ENCODE measurements at places on chromosomes 12 and 14. TPM values are rescaled to one million over a fixed set of nuclear protein-coding genes. Genes with fewer than 3 reads are reported as not detected.

DNA sequence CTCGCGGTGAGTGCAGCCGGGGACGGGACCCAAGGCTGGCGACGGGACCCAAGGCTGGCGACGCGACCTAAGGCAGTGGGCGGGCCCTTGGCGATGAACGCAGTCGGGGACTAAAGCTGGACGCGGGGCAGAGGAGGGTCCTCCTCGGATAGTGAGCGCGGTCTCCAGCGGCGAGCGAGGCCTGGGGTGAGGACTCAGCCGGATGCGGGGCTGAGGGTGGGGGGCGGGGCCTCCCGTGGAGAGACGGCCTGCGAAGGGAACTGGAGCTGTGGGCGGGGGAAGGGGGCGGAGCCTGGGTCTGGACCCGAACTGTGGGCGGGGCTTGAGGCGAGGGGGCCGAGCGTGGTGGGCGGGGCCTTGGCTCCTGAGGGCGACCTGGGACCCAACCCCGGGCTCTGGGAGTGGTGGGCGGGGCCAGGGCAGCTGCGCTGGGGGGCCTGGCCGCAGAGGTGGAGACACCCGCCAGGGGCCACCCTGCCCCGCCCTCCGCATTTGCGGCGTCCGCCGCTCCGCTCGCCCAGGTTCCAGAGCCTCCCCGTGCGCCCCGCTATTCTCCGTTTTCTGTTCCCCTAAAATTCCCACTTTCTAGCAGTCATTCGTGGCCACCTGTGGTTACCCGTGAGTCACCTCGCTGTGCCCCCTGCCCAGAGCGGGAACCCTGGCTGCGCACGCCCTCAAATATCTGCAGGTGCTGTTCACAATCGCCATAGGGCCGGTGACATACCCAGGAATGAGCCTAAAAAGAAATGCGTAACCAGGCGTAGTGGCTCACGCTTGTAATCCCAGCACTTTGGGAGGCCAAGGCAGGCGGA lies 508 bp upstream of the BRF1 start:
- peak; percentile 99 for DNase-seq

KRT81 gene
- not detected for polyA plus RNA-seq

DNA sequence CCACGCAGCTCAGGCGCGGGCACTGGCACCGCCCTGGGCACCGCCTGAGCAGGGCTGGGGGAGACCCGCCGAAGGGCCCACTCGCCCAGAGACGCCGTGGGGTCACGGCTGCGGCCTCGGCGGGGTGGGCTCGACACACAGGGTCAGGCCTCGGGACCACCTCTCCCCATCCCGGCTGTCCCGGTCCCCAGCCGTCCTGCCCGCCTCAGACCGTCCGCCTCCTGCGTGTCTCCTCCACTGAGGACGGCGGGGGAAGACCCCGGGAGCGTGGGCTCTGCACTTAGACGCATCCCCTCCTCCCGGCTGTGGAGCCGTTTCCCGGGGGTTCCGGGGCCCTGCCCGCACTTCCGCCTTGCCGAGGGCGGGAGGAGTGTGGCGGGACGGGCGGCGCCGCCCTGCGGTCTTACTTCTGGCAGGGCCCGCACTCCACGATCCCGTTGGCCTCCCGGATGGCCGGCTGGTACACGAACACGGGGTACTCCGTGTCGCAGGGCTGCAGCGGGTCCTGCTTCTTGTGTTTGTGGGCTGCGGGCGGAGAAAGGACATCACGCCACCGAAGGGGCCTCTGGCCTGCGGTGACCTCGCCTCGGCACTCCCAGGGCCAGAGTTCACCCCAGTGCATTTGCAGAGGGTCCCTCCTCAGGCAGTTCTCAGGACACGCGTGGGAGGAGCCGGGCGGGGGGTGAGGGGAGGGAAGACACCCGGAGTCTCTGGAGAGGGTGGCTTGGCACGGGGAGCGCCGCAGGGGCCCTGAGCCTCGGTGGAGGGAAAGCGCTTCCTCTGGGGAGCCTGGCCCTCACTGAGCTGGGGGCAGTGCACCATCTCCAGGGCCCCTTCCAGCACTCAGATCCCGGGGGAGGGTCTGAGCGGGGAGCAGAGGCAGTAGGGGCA lies 23.1 kb upstream of the LRTM2 start:
- DNase-seq: peak; percentile 75

CYP46A1 gene
- 1.2 TPM for polyA plus RNA-seq

DNA sequence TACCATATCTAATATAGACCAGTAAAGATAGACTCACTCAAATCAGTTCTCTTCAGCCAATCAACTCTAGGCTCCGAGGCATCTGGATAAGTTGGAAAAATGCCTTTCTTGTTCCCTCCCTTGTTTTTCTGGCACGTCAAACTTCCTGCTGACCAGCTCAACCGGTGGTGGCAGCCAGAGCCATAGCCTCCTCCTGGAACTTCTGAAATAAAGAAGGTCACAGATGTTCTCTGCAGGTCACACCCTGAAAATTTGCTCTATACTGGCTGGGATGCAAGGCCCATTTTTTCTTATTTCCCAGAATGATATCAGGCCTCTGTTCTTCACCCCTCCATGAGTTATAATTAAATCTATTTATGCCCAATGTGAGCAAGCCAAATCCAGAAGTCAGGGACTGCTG lies 81.9 kb downstream of the BMP4 start:
- DNase-seq: no peak

- DNase-seq: no peak
Measured at GRCh38 chr14:90804292-90805083, 11.7 kb downstream of the TTC7B start.

GRCh38 chr12:5809586-5809985 lies 135.5 kb downstream of the ANO2 start:
- DNase-seq: no peak

All from ovary (tissue), 10 donors.